SHP77 (cell line): ENCODE measurements at places on chromosomes 3 and 15.

DNA sequence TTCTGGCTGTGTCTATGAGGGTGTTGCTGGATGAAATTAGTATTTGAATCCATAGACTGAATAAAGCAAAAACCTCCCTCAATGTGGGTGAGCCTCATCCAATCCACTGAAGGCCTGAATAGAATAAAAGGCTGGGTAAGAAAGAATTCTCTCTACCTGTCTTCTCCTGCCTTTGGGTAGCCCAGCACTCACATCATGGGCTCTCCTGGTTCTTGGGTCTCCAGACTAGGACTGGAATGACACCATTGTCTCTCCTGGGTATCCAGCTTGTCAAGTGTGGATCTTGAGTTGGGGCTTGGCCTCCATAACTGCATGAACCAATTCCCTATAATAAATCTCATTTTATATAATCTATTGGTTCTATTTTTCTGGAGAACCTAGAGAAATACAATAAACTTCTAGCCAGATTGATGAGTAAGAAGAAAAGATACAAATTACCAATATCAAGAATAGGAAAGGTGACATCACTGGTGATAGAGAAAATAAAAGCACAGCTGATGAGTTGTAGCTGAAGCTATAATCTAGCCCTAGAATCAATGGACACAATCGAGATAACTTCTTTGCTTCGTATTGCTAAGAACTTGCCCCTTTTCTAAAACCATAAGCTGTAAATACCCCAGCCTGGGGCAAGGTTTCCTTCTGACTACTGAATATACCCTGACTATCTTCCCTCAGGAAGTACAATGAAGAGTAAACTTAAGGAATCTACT, 106.4 kb downstream of the ANO10 start:
- no peak for DNase-seq

GRCh38 chr3:116032176-116032575, 408.9 kb downstream of the GAP43 start:
- no peak for DNase-seq

DNA sequence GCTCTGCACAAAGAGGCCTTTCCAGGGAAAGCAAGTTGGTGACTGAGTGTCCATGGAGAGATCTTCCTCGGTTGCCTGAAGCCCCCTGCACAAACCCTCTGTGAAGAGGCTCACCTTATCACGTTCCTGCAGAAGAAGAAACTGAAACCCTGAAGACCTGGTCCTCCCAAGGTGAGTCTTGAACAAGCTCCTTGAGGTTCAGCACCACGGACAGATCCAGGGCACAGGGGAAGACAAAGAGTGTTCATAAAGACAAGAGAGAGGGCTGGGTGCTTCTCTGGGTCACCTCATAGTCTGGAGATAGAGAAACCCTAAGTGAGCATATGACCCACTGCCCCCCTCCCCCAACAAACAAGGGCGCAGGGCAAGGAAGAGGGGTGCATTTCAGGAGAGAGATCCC, 21.7 kb upstream of the TBC1D21 start:
- no peak for DNase-seq

GRCh38 chr15:47614360-47615011, 102.8 kb upstream of the SEMA6D start:
- DNase-seq: no peak

GRCh38 chr3:59970376-59970775, 920.6 kb upstream of the CFAP20DC start:
- no peak for DNase-seq

DNA sequence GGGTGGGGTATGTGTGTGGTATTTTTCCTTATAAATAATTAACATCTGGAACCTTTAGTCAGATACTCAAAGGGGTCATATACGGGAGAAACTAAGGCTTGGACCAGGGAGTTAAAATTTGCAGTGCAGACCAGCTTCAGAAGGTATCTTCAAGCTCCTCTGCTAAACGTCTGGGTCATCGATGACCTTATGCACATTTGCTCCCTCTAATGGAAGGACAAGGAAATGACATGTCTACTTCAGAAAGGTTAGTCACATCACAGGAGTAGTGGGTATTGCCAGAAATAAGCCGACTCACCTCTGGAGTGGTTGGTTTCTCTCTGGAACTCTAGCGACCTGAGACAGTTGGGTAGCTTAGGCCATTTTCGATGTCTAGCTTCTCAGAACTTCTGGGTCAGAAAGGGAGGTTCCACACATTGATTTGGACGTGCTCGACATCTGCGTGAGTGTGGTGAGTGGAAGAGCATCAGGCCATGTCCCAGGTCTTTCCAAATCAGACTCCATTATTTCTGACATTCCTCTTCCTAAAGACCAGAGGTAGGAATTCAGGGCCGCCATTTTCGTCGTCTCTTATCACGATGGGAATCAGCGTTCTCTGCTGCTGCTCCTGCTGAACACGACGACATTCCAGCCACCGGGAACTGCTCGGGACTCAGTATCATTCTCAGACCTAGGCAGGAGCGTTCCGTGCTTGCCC, 31.8 kb upstream of the RASA2 start:
- DNase-seq: peak; percentile 81

- no peak for DNase-seq
These were observed 73.8 kb upstream of the MRPS22 start for GRCh38 chr3:139269984-139270383.

DNA sequence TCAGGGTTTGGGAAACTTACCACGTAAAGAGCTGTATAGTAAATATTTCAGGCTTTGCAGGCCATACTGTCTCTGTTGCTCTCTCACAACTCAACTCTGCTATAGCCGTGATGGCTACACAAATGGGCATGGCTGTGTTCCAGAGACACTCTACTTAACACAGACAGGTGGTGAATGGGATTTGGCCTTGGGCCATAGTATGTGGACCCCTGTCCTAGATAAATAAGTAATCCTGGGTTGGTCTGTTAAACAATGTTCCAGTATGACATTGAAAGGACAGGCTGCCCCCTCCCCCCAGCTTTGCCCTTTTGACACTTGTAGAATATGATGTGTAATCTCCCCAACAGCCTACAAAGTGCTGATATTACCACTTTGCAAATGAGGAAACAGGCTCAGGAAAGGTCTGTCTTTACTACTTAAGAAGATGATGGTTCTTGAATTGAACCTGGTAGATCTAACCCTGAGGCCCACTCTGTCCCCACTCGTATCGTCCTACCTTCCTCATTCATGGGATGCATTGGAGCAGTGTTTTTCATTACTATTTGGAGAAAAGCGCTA, 38.4 kb downstream of the SLCO3A1 start:
- DNase-seq: peak; percentile 3
